ENCODE measurements at places on chromosomes 12 and 14.

GRCh38 chr14:65949711-65950516 lies 536.3 kb upstream of the CCDC196 start:
- DNase-seq = no peak

DNA sequence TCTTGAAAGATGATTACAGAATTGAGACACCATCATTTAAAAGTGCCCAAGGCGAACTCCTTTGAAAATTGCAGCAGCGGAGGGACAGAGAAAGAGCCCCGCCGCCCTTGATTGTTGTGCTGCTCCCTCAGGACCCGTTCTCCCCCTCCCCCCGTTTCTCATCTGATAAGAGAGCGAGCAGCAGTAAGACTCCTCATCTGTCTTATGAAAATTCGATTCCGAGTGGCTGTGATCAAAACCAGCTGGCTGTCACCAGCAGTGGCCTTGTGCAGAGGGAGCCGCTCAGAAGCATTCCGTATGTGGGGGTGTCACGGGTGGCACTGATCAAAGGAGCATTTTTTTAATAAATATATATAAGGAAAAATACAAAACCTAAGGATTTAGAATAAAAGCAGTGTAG lies 78.0 kb upstream of the GPATCH2L start:
- DNase-seq = no peak

- DNase-seq = no peak
These were observed 55.0 kb upstream of the PCED1B start for GRCh38 chr12:47024463-47024862.

GRCh38 chr12:99769396-99769980 lies 121.9 kb downstream of the GARIN6 start:
- DNase-seq = no peak

GRCh38 chr12:6563448-6564050 lies 4.5 kb downstream of the NOP2 start:
- DNase-seq = peak; percentile 65

All from A549 (cell line).